B cell (primary cell): ENCODE measurements at places on chromosomes 7 and 10. TPM values are rescaled to one million over a fixed set of nuclear protein-coding genes. Genes with fewer than 3 reads are reported as not detected.

DMBT1 gene
- not detected in 2 replicates for total RNA-seq

WEE2 gene
- not detected in 2 replicates for total RNA-seq

ADRA2A gene
- not detected in 2 replicates for total RNA-seq

SCD gene
- 5.1 and 5.6 TPM in 2 replicates for total RNA-seq

- peaks cover 84% of the 10 kb centered on the region for H3K4me1 ChIP-seq
- no peak for DNase-seq
- H3K36me3 ChIP-seq, result no peaks in the 10 kb centered on the region
These were observed 23.1 kb upstream of the DDIT4 start for GRCh38 chr10:72250666-72251065.

DNA sequence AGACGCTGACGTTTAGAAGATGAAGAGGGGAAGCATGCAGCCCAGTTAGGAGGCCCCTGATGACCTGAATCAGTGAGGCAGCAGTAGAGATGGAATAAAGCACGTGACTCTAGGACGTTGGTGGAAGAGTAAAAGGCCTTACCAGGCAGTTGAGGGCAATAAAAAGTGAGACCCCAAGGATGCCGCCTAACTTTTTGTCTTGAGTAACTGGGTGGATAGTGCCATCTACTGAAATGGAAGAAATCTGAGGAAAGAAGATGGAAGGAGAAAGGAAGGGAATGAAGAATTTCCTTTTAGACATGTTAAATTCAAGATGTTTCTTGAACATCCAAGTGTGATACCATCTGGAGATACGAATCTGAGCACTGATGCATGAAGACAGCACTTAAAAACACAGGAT lies 220.0 kb upstream of the LRRN3 start:
- H3K27me3 ChIP-seq, result no peaks in the 10 kb centered on the region
- H3K4me3 ChIP-seq, result no peak overlapping the region
- H3K27ac ChIP-seq, result no peak overlapping the region
- no peak for DNase-seq

DNA sequence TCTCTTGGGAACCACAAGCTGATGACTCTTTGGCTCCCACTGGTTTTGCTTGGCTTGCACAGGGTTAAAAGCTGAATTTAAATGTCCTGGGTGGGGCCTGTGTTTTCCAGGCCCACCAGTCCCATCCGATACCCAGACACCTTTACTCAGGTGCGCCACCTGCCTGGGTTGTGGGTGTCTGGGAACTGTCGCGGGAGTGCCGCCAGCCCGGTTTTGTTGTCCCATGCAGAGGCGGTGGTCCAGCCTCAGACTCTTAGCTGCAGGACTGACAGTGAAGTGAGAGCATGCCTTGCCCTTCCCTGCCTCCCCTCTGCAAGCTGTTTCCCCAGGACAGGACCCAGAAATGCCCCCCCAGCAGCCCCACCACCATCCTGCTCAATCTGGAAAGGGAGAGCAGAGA lies 255.6 kb upstream of the ZNF32 start:
- no peak for DNase-seq
- H3K36me3 ChIP-seq, result no peaks in the 10 kb centered on the region
- H3K4me1 ChIP-seq, result no peaks in the 10 kb centered on the region
- H3K27me3 ChIP-seq, result peaks cover 3% of the 10 kb centered on the region
- no peak overlapping the region for H3K4me3 ChIP-seq

GRCh38 chr7:24455813-24456525 lies 117.3 kb upstream of the PALS2 start:
- H3K4me1 ChIP-seq, result peaks cover 4% of the 10 kb centered on the region
- H3K27ac ChIP-seq, result no peak overlapping the region
- DNase-seq, result no peak
- H3K27me3 ChIP-seq, result peaks cover 6% of the 10 kb centered on the region
- no peaks in the 10 kb centered on the region for H3K36me3 ChIP-seq

GRCh38 chr10:26331371-26331770 lies 106.8 kb upstream of the APBB1IP start:
- H3K36me3 ChIP-seq, result no peaks in the 10 kb centered on the region
- no peak overlapping the region for H3K4me3 ChIP-seq
- H3K27ac ChIP-seq, result no peak overlapping the region
- peaks cover 5% of the 10 kb centered on the region for H3K4me1 ChIP-seq
- no peak for DNase-seq

DNA sequence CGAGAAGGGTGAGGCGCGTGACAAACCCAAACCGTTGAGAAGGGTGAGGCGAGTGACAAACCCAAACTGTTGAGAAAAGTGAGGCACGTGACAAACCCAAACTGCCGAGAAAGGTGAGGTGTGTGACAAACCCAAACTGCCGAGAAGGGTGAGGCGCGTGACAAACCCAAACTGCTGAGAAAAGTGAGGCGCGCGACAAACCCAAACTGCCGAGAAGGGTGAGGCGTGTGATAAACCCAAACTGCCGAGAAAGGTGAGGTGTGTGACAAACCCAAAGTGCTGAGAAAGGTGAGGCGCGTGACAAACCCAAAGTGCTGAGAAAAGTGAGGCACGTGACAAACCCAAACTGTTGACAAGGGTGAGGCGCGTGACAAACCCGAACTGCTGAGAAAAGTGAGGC lies 25.0 kb downstream of the ESYT2 start:
- H3K27me3 ChIP-seq, result no peaks in the 10 kb centered on the region
- no peak overlapping the region for H3K27ac ChIP-seq
- H3K36me3 ChIP-seq, result no peaks in the 10 kb centered on the region
- no peaks in the 10 kb centered on the region for H3K4me1 ChIP-seq
- DNase-seq, result no peak
- H3K4me3 ChIP-seq, result no peak overlapping the region

- H3K4me1 ChIP-seq, result no peaks in the 10 kb centered on the region
- H3K27me3 ChIP-seq, result no peaks in the 10 kb centered on the region
- no peak overlapping the region for H3K4me3 ChIP-seq
- H3K36me3 ChIP-seq, result no peaks in the 10 kb centered on the region
- no peak overlapping the region for H3K27ac ChIP-seq
- DNase-seq, result no peak
These were observed 41.5 kb upstream of the PRKCQ start for GRCh38 chr10:6621536-6621935.

DNA sequence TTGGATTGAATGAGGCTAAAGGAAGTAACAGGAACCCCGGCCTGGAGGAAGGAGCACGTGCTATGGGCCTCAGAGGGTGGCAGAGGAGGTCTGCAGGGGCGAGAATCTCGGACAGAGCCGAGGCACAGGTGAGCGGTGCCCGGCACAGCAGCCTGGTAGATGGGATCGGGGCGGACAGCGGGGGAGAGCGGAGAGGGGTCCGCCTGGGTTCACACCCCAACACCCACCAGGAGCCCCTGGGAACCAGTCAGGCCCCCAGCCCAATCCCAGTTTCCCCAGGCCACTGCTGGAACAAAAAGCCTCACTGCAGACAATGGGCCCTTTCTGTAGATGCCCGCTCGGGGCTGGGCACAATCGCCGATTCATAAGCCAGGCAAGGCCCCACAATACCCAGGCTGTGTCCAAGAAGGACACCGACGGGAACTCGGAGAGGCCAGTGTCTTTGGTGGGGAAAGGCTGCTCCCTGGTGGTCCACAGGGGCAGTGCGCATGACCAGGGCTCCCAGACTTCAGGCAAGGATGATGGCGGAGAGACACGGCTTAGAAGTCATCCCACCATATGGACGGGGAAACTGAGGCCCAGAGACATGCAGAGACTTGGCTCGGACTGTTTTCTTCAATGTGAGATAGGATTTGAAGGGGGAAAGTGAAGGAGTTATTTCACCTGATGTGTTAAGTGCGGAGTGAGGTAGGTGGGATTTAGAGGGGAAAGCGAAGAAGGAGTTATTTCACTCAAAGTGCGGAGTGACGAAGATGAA lies 106.9 kb upstream of the GPR26 start:
- peaks cover 5% of the 10 kb centered on the region for H3K4me1 ChIP-seq
- no peaks in the 10 kb centered on the region for H3K27me3 ChIP-seq
- H3K36me3 ChIP-seq, result no peaks in the 10 kb centered on the region

GRCh38 chr7:111568419-111568818 lies 6.1 kb upstream of the IMMP2L start:
- no peak for DNase-seq
- H3K27ac ChIP-seq, result no peak overlapping the region
- H3K36me3 ChIP-seq, result no peaks in the 10 kb centered on the region
- H3K4me1 ChIP-seq, result peaks cover 8% of the 10 kb centered on the region
- peaks cover 7% of the 10 kb centered on the region for H3K27me3 ChIP-seq
- H3K4me3 ChIP-seq, result no peak overlapping the region
